ENCODE measurements at places on chromosomes 2 and 18.

DNA sequence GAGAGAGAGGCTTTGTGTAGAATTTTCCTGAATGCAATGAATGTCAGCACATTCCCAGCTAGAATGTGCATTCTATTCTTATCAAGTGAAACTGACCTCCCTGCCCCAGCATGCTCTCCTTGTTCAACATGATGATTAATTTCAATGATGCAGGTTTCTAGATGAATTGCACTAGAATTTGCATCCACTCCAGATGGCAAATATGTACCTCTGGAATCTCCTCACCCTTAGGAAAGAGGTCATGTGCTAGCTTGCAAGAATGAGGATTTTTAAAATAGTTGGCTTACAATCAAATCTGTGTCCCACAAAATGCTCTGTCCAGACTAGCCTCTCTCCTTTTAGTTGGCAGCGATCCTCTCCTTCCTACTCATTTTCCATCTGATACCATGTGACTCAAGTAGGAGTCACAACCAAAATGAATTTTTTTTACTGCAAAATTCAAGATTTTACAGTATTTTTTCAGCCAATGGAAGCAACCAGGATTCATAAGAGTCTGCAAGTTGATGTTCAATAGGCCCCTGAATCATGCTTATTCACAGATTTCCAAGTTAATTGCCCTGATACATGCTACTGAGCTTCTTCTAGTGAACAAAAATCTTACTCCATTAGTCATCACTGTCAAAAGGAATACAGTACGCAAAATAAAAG is 21.0 kb upstream of the STAT4 start:
- DNase-seq = no peak

DNA sequence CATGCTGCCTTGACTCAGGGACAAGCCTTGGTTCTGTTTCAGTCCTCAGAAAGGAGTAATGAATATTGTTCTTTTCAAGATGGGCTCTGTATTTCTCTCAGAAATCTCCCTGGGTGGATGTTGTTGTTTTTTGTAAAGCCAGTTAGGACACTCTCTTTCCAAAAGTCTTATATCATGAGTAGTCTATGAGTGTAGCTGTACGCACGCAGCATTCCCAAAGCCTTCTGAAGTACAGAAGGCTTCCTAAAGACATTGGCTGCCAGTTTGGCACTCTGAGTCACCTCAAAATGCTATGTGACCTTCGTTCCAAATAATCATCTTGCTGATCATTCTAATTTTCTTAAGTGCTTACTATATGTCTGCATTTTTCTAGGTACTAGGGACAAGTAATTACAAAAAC is 16.7 kb upstream of the GTF2A1L start:
- DNase-seq = no peak

DNA sequence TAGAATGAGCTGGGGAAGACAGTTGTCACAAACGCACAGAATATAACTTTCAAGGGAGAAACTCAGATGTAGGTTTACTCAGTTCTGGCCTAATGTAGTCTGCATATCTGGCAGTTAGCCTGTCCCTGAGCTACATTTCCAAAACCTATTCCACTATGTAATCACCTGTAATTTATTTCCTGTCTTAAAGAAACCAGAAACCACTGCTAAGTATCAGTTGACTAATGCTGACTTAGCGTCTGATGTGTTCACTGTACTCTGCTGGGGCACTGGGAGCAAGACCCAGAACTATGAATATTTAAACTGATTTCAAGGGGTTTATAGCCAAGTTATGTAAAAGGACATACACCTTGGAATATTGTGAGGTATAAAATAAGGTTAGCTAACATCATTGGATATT is 1995.2 kb upstream of the PIK3C3 start:
- no peak for DNase-seq

GRCh38 chr18:10030816-10031541 is 117.2 kb downstream of the VAPA start:
- no peak for DNase-seq

- DNase-seq = no peak
These were observed 4.1 kb upstream of the LOXHD1 start for GRCh38 chr18:46660957-46661749.

DNA sequence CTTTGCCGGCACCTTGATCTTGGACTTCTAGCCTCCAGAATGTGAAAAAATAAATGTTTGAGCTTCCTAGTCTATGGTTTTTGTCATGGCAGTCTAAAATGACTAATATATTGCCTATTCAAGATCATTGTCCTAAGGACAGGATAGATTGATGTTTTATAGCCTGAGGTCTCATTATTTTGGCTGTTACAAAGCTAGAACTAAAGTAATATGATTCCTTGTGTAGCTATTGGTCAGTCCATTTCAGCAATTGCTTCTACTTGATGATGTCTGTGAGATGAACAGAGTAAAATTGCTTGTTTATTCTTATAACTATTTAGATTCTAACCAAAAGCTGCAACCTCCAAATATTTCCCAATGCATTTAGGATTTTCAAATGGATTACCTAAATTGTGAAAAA is 145.0 kb downstream of the HRH4 start:
- no peak for DNase-seq
